GM10248 (cell line): ENCODE measurements at places on chromosomes 1 and 21.

GRCh38 chr1:39540504-39541031 is 36.0 kb downstream of the PABPC4 start:
- peak; percentile 10 for DNase-seq

GRCh38 chr21:38848187-38848609 is 42.5 kb downstream of the ETS2 start:
- DNase-seq = no peak

DNA sequence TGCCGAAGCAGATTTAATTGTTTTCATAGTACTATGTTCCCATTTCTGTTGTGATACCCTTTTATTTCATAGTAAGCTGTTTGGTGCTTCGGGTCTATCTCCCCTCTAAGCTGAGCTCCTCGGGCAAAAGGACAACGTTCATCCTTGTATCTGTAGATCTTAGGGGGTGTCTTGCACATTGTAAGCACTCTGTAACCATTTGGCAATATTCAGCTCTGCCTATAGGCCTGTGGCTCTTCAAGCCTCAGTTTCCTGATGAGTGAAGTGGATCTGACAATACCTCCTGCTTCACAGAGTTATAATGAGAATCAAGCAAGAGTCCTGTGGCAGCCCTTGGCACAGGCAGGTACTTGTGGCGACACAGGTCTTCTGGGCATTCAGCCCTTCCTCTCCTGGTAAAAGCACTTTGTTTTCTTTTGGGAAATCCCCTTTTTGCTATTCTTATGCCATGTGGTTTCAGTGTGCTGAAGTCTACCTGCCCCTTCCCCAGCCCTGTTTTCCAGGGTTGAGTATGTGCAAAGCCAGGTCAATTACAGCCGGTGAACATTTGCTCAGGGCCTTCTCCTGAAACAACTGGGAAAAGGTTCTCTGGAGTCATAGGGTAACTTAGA is 8.5 kb upstream of the EXO1 start:
- no peak for DNase-seq

DNA sequence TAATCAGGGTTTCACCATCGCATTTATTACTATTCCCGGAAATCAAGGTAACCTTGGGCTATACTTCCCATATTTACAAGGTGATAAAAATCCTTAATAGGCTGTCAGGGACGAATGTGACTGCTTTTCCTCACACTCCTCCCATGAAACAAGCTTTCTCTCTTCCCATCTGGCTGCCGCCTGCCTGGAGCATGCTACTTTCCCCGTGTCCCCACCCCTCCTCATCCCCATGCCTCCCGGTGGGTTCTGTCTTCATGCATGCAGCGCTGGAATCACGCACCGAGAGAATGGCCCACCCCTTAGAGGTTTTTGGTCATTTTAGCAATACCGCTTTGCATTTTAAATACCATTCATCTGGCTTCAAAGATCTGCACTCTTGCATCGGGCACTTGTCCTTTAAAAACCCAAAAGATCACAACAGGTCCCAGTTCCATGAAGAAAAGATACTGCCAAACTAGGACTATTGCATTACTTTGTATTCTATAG is 339.1 kb downstream of the NTNG1 start:
- no peak for DNase-seq

DNA sequence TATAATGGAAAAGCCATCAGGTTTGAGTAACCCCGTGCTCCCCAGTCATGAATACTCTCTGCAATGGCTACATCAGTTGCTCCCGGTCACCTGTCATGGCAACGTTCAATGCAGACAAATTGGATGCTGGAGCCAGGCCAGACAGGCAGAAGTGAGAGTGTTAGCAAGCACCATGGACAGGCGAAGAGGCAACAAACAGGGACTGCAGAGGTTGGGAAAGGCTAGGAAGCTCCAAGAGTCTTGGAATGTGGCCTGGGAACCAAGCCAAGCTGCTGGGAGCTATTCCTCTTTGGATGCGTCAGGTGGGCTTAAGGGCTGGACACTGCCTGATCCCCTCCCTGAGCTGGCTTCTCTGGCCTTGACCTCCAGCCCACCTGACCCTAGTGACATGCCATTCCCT is 102.9 kb downstream of the ACTL8 start:
- DNase-seq = no peak

DNA sequence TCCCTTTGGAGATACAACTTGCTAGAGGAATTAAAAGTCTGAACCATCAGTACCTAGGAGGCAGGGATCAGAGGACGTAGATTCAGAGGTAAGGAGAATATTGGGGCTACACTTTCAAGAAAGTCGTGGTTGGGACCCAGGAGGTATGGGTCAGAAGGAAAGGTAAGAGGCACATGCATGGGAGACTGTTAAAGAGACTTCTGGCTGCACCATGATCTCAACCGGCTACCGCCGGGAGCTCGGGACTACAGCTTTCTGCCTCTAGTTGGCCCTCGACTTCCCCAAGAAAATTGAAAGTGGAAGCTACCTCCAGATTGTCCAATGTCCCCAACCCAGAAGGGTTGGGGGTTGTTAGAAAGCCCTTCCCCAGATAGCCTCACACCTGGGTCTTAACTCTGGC is 355.7 kb upstream of the TMPRSS15 start:
- DNase-seq = no peak

DNA sequence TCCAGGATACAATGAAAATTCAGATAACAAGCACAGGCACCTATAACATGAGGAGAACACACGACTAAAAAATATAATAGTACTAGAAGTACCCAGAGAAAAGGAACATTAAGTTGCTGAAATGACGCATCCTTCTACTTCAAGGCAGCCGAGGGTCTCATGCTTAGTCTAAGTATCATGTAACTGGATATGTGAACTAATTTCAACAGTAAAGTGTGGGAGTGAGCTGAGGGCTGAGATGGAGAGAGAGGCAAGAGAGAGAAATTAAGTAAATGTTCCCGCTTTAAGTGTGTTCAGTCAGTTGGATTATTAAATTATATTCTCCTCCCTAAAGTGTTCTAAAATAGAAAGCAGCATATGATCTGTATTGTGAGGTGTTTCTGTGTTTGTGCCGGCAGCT is 152.2 kb upstream of the KRTAP19-8 start:
- DNase-seq = no peak

DNA sequence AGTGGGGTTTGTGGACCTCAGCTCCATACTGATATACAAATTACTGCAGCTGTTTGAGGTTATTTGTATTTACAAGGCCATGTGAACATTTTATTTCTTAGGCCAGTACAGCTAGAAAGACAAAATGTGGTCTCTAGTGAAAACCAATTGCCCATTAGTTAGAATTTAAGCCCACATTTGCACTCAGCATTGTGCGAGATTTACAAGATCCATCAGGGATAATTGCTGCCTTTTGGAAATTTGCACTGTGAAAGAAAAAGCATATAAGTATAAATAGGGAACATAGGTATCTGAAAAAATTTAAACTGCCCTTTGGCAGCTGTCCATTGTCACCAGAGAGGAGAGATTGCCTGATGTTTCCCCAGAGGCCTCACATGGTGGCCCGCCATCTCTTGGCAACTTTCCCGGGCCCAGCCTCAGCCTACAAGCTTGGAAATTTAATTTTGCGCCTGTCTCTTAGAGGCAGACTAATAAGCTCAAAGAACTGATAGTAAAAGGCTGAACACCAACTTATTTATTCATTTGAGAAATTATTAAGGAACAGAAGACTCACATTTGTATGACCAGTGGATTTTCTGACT is 120.7 kb downstream of the MAP3K21 start:
- no peak for DNase-seq

DNA sequence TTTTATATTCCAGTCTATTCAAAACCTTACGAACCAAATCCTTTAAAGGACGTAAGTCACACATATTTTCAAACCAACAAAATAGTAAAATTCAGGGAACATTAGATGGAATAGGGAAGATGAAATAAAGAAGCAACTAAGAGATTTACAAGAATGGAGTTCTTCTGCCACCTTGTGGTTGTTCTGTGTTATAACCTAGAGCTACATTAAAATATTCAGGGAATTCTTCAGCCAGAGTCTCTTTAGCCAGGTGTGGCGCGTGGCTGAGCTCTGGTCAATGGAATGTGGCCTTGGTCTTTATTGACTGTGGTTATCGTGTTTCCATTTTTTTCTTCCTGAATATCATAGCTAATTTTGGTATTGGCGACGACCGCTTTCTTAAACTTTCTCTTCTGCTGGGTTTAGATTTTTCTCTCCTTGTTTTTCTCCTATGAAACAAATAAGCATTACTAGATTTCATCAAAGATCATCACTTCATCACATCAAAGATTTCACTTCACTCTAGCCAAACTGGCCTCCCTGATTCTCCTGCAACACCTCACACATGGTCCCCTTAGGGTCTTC is 221.3 kb downstream of the MRPL39 start:
- peak; percentile 34 for DNase-seq

GRCh38 chr1:15441247-15441646 is 3.0 kb downstream of the CTRC start:
- DNase-seq = no peak

DNA sequence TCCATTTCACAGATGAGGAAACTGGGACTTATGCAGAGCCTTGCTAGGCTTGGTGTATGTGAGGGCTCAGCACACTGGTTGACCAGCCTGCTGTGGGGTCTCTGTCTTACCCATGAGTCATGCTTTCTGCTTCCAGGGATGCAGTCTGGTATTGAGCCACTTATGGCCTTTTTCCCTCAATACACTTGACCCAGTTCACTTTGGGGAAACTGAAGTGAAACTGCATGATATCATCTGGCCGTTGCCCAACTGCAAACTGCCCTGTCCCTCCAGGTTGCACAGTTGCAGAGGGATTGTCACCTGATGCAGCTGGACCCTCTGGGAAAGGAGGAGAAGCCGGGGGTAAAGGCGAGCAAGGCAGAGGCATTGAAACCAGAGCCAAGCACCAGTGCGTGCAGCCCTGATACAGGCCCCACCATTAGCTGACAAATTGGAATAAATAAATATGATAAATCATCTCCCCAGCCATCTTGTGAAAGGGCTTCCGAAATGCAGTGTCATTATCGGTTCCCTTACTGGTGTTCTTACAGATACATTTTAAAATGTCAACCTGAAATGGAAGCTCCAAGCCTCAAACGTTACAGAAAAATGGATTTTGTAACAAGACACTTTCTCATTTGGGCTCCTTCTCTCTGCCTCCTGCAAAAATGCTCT is 39.3 kb upstream of the DUSP10 start:
- no peak for DNase-seq

DNA sequence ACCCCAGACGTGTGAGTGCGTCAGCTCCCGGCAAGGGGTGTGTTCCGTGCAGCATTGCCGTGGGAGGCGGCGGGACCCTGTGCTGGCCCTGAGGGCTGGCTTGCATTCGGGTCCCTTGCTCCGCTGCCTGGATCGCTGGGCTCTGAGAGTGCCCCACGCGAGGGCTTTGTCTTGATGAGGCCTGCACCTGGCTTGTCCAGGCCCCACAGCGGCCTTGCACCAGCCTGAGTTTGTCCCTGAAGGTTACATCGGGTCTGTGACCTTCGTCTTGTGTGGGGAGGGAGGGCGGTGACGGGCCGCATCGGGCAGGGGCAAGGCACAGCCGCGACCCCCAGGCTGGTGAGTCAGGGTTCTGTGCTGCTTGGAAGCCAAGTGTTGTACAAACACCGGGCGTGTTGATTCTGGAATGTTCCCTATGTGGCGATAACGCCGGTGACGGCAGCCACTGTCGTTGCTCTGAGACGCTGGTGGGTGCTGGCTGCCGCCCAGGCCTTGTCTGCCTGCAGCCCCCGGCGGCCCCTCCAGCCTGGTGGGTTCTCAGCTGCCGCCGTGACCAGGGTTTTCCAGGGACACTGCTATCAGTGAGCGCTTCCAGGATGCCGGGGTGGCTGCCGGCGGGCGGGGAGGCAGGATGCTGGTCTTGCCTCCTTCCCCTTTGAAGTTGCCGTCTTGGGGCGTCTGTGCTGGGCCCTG is 42.9 kb downstream of the SLX9 start:
- DNase-seq = no peak

- no peak for DNase-seq
These were observed 20.4 kb downstream of the SERINC2 start for GRCh38 chr1:31433396-31433930.

GRCh38 chr1:145826030-145826429 is 2.0 kb downstream of the POLR3C start:
- no peak for DNase-seq

DNA sequence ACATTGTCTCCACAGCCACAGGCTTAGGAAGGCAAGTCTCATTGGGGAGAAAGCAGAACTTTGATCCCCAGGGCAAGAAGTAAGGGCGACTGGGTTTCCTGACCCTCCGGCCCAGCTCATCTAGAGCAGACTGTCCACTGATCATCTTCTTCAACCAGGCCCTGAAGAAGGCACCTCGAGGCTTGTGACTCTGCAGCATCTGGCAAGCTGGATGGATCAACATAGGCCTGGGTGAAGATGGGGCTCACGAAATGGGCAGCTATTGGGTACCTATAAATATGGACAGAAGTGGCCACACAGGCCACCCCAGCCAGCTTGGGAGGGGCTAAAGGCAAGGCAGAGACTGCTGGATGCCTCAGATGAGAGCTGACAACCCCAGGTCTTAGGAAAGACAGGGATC is 13.0 kb downstream of the TAL1 start:
- no peak for DNase-seq

DNA sequence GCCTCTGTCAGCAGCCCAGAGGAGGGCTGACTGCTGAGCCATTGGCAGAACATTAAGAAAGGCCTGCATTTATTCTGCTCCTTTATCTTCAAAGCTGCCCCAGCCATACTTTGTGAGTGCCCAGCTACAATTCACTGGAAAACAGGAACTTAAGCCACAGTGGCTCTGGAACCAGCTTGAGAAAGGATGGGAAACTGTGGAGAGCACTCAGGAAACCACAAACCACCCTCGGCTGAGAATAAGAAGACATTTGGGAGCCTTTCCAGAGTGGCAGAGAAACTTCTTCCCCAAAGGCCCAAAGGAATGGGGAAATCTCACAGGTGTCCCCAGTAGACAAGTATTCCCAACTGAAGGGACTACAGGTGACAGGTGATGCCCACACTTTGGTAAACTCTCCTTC is 1.8 kb downstream of the LAMB3 start:
- DNase-seq = no peak

DNA sequence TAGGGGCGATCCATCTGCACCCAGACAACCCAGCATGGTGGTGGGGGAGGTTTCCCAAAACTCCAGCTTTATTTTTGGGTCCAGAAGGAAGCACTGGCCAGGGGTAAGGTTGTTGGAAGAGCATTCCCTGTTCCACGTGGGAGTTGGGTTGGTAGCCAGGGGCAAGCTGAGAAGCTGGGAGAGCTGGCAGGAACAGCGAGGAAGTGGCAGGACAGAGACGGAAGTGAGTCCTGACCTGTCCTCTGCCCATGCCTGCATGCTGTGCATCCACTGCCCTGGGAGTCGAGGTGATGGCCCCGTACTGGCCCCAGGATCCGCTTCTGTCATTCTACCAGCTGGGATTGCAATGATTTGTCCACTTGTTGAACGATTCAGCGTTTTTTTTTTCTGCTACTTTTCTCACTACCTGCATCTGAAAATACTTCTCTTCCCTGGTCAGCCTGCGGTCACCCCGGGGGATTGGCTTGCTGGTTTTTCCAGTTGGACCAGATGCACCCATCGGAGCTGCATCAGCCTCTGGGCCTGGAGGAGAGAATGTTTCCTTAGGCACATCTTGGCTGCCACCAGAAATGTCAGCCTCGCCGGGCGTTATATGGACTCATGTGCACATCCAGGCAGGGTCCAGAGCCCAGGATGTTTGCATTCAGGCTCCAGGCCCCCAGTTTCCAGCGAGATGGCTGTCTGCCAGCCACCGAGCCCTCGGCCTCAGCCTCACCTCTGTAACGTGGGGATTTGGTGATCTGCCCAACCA is 28.3 kb upstream of the TMPRSS2 start:
- DNase-seq = no peak
